ENCODE measurements at places on chromosomes 4 and X. TPM values are rescaled to one million over a fixed set of nuclear protein-coding genes. Genes with fewer than 3 reads are reported as not detected.

CXorf65 gene
- not detected for polyA plus RNA-seq

SPANXA2 gene
- not detected for polyA plus RNA-seq

SOX3 gene
- not detected for polyA plus RNA-seq

XIAP gene
- 15.3 TPM for polyA plus RNA-seq

MAGEA2B gene
- polyA plus RNA-seq, result not detected

AKAP4 gene
- not detected for polyA plus RNA-seq

GPM6B gene
- polyA plus RNA-seq, result 0.25 TPM

HAND2 gene
- polyA plus RNA-seq, result 19.3 TPM

PCDH19 gene
- 0.05 TPM for polyA plus RNA-seq

All from GM23248 (cell line).